ENCODE measurements at places on chromosomes 12 and 14.

DNA sequence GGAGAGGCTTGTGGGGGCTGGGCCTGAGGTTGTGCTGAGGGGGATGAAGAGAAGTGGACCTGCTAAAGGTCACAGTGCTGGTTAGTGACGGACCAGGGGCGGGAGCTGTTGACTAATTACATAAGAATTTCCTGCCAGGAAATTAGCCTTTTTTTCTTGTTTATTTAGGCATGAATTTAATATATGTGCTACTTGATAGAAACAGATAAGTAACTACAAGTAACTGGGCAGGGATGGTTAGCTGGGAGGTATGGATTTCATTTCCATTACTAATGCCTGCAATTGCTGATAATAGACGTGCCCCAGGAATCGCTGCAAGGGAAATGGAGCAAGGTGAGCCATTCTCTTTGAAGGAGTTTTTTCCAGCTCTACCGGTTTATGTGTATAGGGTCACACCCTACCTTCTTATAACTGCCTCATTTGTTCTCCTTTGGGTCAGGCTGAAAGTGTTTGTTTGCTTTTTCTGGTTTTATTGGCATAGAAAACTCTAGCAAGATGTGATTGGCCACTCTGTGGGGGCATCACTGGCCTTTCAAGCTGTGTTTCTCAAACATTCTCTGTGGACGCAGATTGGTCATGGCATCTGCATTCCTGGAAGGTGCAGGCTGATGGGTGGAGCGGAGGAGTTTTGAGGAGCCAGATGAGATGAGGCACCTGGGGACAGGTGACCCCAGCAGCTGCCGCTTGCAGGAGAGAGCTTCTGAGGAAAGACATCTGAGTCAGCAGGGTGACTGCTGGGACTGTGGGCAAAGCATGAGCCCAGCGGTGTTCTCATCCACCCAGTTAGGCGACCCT, 19.0 kb upstream of the GPRC5A start:
- DNase-seq: no peak

GRCh38 chr12:58277231-58277630, 335.9 kb downstream of the ATP23 start:
- no peak for DNase-seq

DNA sequence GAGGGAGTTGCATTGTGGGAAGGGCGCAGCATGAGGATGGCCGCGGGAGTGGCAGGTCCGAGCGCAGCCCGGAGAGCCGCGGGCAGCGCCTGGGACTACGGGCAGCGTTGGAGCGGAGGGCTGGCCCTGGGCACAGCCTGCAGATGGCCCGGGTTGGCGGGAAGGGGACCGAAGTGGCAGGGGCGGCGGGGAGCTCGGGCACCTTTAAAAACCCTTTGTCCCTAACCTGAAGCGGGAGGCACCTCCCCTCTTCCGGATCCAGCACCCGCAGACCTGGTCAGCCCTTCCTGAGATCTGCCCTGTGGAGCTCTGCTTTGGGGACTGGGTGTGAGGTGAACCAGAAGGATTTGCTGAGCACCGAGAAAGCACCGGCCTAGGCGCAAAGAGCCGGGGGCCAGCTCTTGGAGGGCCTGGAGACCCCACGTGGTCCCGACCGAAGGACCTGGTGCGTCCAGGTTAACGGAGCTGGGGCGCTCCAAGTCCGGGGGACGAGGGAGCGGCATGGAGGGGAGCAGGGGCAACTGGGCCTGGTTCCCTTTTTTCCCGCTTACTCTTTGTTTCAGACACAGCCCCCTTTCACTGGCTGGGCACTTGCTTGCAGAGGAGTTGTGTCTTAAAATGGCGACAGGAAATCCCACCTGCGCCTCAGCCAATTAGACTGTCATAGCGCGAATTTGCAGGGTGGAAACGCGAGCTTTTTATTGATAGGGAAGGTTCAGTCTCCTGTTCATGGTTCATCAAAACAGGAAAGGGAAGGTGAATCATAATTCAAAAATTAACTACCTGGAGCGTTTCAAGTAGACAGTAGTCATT, 792 bp upstream of the SLC38A1 start:
- DNase-seq: peak; percentile 82

- DNase-seq: no peak
These were observed 63.7 kb upstream of the MANSC4 start for GRCh38 chr12:27843714-27844245.

DNA sequence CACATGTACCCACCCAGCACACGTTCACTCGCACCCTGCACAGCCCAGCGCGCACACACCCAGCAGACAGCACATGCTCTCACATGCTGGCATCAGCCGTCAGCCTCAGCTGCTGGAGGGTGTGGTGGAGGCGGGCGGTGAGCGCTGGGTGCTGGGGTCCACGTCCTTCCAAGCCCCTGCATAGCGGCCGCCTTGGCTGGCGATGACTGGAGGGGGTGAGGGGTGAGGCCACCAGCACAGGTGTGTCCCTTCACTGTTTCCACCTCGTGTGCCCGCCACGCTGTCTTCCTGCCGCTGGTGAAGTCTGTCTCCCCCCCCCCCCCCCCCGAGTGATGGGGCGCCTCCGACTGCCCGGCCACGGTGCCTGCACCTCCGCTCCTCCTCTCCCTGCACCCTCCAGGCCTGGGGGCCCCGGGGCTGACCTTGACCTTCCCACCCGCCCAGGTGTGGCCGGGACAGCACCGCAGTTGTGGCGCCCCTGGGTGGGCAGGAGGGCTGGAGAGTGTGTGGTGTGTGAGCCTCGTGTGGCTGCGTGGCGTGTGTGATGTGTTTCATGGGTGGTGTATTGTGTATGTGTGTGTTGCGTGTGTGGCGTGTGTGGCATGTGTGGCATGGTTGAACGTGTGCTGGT, 37.4 kb downstream of the NOC4L start:
- no peak for DNase-seq

DNA sequence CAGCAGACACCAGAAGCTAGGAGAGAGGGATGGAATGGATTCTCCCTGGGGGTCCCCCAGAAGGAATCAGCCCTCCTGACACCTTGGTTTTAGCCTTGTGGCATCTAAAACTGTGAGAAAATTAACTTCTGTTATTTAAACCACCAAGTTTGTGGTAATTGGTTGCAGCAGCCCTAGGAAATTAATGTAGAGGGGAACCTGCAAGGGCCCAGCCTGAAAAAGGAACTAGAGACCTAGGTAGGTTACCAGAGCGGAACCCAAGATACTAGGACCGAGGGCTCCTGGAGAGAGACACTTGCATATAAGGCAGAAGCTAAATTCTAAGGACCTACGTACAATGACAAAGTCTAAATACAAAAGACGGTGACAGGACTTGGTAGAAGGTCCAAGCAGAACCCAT, 8.1 kb upstream of the DENND5B start:
- no peak for DNase-seq

DNA sequence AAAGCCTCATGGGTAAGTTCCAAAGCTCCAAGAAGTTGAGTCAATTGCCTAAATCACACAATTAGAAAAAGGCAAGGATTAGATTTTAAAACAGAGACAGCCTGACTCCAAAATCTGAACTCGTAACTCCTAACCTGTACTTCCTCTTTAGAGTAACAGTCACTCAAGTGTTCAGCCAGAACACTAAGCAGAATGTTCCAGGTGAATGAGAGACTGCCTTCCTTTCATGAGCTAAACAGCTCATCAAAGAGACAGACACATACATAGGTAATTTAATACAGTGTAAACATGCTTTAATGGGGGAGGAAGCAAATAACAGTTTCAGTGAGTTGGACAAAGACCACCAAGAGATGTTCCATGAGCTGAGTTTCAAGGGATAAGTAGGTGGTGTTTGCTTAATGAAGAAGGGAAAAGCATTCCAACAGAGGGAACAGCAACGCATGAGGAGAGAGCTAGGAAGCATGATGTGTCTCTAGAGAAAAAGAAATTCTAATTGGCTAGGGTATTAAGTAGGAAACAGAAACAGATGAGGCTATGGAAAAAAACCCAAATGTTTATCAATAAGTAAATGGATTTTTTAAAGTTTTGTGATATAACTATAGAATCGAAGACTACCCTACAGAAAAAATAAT, 403.9 kb downstream of the MED13L start:
- DNase-seq: no peak

- peak; percentile 44 for DNase-seq
These were observed 23.0 kb downstream of the KCNJ8 start for GRCh38 chr12:21751517-21751916.

DNA sequence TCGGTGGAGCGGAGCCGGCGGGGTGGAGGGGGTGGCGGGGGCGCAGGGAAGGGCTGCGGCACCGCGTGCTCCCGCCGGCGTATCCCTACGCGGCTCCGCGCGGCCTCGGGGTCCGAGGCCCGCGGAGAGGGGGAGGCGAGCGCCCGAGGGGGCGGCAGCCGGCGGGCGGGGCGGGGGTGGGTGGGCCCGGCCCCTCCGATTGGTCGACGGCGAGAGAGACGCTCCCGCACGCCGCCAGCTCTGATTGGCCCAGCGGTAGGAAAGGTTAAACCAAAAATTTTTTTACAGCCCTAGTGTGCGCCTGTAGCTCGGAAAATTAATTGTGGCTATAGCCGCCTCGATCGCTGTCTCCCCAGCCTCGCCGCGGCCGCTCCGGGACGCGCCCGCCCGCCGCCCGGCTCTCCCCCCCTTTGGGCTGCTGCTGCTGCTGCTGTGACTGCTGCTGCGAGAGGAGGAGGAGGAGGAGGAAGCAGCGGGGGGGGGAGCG, at the start of gene FOXG1:
TSS of gene FOXG1 (plus strand) at position 319 of the 487 bp plus-strand sequence. CDS start 493 bp downstream, outside the sequence.
- DNase-seq: peak; percentile 54

GRCh38 chr12:12400793-12401192, 43.9 kb downstream of the BORCS5 start:
- DNase-seq: no peak

DNA sequence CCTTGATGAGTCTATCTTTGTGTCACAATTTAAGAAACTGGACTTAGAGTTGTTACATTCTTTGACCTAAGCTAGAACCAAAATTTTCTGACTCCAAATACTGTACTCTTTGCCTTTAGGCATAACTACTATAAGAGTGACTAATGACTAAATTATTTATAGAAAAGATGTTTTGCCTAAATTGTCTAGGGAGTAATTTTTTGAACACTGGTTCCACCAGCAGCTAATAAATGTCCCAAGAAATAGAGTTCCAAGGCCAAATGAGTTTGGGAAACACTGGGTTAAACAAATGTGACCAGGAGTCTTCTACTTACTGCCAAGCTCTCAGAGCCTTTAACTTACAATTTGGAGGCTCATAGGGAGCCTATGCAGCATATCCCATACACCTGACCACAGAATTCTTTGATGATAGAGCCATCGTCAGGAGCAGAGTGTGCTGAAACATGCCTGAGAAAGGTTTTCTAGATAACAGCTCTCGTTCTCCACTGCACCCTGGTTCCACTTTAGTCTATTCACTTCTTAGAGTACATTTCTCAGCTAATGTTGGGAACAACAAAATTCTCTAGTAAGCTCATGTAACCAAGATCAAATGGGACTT, 215.9 kb upstream of the HMGA2 start:
- no peak for DNase-seq

GRCh38 chr14:70563869-70564268, 29.1 kb upstream of the ADAM20 start:
- no peak for DNase-seq

DNA sequence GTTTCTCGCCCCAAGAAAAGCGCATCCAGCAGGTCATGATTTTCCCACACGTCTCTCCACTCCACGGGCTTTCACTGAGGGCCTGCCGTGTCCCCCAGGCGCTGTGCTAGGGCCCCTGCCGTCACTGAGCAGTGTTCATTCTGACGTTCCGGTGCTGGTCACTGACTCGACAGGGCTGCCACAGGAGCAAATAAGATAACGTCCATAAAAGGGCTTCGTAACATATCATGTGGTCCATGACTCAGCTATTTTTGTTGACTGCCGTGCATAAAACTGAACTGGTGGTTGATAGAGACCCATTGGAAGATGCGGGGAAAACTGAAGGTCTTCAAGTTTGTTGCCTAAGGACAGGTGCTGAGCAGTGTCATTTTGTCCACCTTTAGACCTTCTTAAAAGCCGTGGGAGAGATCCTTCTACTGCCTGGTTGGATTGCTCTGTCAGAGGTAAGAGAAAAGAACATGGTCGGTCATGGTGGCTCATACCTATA, 46.3 kb downstream of the ADGRD1 start:
- no peak for DNase-seq

- DNase-seq: no peak
These were observed 95.8 kb downstream of the DICER1 start for GRCh38 chr14:95061317-95062093.

- DNase-seq: no peak
These were observed 160.8 kb upstream of the GZMB start for GRCh38 chr14:24794644-24795305.

DNA sequence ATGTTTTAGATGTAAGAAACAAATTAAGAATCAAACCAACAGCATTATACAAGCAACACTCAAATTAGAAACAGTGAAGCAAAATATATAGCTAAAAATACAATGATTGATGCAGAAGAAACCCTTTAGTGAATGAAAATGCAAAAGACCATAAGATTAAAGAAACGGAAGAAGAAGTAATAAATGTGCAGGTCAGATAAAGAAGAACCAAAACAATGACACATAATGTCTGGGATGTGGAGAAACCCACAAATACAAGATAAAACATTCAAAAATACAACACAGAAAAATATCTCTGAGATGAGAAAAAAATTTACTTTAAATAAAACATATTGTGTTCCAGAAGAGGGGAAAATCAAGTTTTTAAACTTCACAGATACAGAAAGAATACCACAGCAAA, 73.4 kb upstream of the AVPR1A start:
- DNase-seq: no peak

DNA sequence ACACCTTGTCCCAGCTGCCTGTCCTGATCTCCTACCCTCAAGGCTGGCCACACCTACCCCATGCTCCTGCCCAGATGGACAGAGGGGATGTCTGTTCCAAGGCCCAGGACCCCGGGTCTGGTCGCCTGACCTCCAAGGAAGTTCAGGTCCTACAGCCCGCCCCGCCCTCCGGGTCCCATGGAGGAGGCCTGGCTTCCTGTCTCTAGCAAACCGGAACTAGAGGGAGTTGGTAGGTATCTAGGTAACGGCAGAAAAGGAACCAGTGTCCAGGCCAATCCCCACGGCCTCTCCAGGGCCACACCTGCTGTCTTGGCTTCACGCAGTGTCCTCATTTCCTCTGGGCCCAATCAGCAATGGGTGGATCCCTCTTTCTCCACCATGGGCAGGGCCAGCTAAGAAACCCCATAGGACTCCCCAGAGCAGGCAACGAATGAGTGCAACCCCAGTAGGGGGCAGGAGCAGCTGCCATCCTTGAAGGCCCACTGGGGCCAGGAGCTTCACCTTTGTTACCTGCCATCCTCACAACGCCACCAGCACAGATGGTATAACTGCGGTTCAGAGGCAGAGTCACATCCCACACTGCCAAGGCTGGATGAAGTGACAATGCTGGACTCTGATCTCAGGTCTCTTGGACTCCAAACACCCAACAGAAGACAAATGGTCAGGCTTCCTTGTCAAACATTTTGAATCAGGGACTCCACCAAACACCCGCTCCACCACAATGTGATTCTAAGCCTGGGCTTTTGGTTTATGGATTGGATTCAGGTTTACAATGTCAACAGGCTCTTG, 25.1 kb upstream of the RPLP0 start:
- no peak for DNase-seq

All from right kidney (tissue), 9 donors.